ENCODE measurements at places on chromosomes 11 and 22. TPM values are rescaled to one million over a fixed set of nuclear protein-coding genes. Genes with fewer than 3 reads are reported as not detected.

Gene SEPTIN3
- 2.1 TPM for total RNA-seq

Gene SSH3
- total RNA-seq = 12.5 TPM

Gene SLC25A45
- total RNA-seq = 35.5 TPM

Gene EMSY
- total RNA-seq = 26.9 TPM

Gene YAP1
- total RNA-seq = not detected

Gene DRG1
- total RNA-seq = 68.8 TPM

Gene CARD18
- not detected for total RNA-seq

Gene SAA2
- not detected for total RNA-seq

Gene SLC22A9
- not detected for total RNA-seq

Gene SPON1
- 15.5 TPM for total RNA-seq

Gene GPR83
- not detected for total RNA-seq

Gene IL17REL
- not detected for total RNA-seq

Gene SMIM35
- total RNA-seq = 0.05 TPM

Gene PNPLA2
- total RNA-seq = 83.3 TPM

Gene PARVG
- total RNA-seq = 190 TPM

Gene POU2AF2
- not detected for total RNA-seq

Gene SCN4B
- total RNA-seq = not detected

Gene GUCY1A2
- total RNA-seq = not detected

Gene SLC36A4
- 11.1 TPM for total RNA-seq

Gene SLC22A25
- not detected for total RNA-seq

Gene CRYBA4
- not detected for total RNA-seq
